Suppressor macrophage treated with lipopolysaccharide for 4 hours (primary cell): ENCODE measurements at places on chromosomes 4 and X.
A peak's percentile ranks its signal among the peaks of the same experiment; 100 is the strongest.

DNA sequence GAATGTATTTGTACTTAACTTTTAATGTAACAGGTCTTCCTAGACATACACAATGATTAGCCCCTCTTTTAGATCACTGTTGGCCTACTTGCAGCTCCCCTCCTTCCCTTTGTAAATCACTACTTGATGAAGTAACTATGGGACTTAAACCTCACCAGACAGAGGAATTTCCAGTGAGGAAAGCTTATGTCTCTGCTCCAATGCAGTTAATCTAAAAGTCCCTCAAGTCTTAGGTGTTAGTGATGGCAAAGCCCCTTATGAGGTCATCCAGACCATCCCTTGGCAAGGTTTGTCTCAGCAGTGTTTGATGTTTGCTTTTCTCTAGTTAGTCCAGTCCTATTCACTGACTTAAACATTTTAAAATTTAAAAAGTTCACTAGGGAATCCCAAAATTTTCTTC lies 877.3 kb upstream of the INTU start:
- no peak for DNase-seq

DNA sequence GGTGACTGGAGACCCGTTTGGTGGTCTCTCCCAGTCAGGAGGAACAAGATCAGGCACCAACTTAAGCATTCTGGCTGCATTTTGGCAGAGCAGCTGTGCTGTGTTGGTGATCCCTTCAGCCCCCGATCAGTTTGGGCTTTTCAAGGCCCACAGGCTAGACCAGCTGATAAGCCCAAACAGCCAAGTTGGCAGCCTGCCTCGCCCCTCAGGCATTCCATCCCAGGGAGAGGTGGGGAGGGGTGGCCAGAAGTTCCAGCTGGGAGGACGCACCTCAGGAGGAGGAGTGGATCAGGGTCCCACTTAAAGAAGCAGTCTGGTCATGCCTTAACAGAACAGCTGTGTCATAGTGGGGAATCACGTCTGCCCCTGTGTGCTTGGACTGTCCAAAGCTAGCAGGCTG lies 105.8 kb downstream of the CHIC1 start:
- no peak for DNase-seq

- DNase-seq: no peak
Observed at GRCh38 chrX:46994096-46994495, 81.9 kb downstream of the JADE3 start.

DNA sequence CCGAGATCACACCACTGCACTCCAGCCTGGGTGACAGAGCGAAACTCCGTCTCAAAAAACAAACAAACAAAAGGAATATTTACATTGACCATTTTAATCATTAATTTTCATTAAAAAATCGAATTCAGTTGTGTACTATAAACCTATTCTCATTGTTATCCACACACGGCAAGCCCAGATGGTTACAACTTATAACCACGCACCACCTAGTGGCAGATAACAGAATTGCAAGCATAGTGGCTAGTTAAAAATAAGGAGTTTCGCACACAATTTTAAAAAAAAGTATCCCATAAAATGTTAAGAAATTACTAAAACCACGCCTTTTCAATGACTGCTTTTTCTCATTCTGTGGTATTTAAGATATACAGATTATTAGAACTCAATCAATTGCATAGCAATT lies 25.4 kb downstream of the MBNL3 start:
- peak; percentile 65 for DNase-seq

GRCh38 chr4:171714791-171715454 lies 98.3 kb upstream of the GALNTL6 start:
- DNase-seq: no peak

DNA sequence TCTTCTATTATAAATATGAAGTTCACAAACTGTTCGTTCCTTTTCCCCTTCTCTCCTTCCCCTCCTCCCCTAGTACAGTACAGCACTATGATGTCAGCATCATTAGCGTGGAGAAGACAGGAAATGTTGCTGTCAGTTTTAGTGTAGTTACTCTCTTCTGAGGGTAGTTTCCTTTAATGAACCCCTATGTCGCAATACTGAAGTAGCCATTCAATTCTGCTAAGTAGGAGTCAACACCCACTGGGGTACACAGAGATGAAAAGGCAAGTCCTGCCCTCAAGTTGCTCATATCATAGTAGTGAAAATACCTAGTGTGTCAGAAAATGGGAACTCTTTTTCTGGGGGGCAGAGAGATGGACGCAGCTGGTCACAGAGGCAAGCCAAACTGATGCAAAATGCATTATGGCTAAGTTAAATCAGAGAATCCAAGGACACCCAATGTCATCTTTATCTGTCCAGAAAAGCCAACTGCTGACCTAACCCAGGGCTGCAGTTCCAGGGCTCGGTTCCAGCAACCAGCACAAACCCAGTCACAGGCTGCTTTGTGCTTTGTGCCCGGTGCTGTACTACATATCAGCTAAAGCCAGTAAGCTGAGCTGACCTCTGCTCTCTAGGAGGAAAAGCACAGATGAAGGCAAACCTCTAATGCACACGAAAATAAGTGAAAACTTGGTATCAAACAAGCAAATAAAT lies 31.5 kb downstream of the GRIA3 start:
- no peak for DNase-seq

GRCh38 chr4:61149278-61149677 lies 50.8 kb upstream of the ADGRL3 start:
- DNase-seq: peak; percentile 20

DNA sequence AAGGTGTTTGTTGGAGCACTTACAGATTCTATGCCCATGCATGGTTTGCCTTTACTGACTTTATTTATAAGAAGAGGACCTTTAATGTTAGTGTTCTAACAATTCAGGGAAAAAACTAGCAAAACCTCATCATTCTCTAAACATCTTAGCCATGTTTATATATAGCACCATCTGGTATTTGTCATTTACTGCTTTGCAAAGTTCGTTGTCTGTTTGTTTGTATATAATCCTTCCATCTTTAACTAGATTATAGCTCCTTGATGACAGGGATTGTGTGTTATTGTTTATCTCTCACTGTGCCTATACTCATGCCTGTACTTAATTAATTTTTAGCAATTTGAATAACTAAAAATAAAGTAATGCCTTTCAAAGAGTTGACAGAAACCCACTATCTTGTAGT lies 170.6 kb upstream of the PACRGL start:
- no peak for DNase-seq

- DNase-seq: no peak
Observed at GRCh38 chr4:147823130-147823529, 91.2 kb downstream of the ARHGAP10 start.

- DNase-seq: peak; percentile 63
Observed at GRCh38 chrX:13487731-13488505, 81.5 kb upstream of the EGFL6 start.

GRCh38 chr4:89509708-89510281 lies 202.2 kb upstream of the GPRIN3 start:
- peak; percentile 51 for DNase-seq

DNA sequence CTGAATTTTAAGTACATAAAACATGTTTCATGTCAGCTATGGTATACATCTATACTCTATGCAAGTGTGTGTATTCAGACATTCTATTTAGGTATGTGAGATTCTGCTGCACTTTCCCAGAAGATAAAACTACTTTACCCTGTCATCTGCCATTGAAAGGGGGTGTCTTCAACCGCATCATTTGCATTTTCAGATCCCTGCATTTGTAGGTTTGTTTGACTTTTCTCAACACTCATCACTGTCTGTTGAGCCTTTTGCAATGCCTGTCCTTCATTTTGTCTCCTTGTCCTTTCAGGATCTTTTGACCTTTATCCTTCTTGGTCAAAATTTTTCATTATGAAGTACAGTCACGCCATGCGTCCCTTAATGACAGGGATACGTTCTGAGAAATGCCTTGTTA lies 103.5 kb downstream of the TMA16 start:
- DNase-seq: no peak

GRCh38 chr4:35491093-35491492 lies 753.2 kb downstream of the ARAP2 start:
- DNase-seq: no peak

DNA sequence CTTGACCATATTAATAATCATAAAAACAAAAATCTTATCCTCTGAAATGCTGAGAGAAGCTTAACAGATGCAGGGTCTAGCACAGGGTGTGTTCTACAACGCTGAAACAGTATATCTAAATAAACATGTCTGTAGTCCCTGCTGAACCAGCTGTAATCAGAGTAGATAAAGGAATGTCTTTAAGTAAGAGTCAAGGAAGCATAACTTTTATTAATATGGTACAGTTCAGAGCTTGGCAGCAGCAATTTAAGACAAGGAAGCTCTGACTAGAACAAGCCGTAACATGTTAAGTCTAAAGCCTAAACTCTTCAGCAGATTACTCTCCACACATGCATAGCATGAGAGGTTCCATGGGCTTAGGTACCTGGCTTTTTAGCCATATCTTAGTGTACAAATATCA lies 36.1 kb downstream of the NFKB1 start:
- DNase-seq: no peak

GRCh38 chr4:56662782-56663468 lies 18.2 kb downstream of the HOPX start:
- DNase-seq: no peak

DNA sequence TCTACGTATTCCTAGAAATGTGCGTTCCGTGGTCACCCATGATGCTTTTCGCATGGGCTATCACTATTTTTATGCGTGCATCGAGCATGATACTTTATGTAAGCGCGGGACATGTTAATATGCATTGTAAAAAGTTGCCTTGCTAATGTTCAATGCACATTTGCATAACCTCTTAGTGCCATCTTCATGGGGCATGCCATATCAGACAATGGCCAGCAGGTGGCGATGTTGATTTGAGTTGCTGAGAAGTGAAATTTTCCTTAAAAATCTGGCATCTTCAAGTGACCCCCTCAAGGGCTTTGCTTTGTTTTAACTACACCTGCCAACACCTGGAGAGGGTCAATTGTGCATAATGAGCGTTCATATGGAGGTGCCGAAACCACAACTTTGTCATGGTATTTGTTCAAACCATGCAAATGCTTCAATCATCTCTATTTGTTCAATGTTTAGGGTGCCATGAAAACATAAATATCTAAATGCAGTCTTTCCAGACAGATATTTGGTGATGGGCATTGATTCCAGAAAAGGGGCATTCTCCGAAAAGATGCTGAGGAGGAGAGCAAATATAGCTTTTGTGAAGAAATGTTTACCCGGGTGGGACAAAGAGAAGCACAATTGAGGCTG lies 833.9 kb upstream of the PRKX start:
- peak; percentile 39 for DNase-seq

- no peak for DNase-seq
Observed at GRCh38 chr4:13733817-13734216, 106.3 kb upstream of the BOD1L1 start.

DNA sequence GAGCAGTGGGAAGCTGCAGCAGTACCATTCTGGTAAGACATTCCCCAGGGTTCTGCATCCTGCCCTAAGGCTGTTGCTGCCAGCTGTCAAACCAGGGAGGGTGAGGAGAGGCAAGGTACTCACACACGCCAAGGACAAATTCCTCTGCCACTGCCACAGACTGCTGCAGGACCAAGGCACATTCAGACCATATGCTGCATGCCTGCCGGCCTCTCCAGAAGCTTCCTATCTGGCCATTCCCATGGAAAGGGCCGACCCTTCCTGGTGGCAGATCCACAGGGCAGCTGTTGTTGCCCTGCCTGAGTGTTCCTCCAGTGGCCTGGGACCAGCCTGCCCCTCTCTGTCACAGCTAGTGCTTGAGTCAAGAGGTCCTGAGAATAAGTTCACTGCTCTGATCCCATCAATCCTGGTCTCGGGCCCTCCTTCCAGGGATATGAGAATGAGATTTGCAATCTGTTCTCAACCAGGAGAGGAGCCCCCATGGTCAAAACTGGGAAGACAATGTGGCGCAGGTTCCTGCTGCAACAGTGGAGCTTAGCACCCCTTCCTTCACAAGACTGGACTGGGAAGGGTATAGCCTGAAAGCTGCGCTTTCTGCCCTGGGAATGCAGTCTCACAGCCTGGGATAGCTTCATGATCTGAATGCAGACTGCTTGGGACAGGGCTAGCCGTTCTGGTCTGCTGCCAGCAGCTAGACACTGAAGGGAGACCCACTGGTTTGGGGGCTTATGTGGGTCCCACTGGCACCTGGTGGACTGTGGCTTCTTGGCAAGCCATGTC lies 342.5 kb upstream of the NDST3 start:
- DNase-seq: no peak

- DNase-seq: peak; percentile 83
Observed at GRCh38 chr4:2794486-2795299, 1.8 kb downstream of the SH3BP2 start.

- DNase-seq: no peak
Observed at GRCh38 chr4:35836596-35836995, 407.7 kb downstream of the ARAP2 start.

- DNase-seq: no peak
Observed at GRCh38 chr4:75790024-75790423, 65.6 kb downstream of the USO1 start.

GRCh38 chr4:71300964-71301363 lies 37.9 kb upstream of the SLC4A4 start:
- DNase-seq: no peak

DNA sequence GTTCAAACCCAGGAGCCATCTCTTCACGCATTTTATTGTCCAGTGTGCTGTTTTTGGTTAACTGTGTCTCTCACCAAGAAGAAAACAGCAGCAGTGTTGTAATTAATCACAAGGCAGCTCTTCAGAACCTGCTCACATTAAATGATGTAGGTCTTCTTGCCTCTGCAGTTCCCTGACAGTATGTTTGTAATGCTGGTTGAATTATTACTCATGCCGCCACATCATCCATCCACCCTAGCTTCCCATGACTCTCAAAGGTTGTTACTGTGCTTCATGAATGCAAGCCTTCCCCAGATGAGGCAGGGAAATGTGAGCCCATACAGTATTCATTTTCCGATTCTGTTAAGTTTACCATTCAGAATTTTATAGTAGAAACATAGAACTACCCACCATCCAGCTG lies 17.4 kb downstream of the TLR10 start:
- peak; percentile 71 for DNase-seq

DNA sequence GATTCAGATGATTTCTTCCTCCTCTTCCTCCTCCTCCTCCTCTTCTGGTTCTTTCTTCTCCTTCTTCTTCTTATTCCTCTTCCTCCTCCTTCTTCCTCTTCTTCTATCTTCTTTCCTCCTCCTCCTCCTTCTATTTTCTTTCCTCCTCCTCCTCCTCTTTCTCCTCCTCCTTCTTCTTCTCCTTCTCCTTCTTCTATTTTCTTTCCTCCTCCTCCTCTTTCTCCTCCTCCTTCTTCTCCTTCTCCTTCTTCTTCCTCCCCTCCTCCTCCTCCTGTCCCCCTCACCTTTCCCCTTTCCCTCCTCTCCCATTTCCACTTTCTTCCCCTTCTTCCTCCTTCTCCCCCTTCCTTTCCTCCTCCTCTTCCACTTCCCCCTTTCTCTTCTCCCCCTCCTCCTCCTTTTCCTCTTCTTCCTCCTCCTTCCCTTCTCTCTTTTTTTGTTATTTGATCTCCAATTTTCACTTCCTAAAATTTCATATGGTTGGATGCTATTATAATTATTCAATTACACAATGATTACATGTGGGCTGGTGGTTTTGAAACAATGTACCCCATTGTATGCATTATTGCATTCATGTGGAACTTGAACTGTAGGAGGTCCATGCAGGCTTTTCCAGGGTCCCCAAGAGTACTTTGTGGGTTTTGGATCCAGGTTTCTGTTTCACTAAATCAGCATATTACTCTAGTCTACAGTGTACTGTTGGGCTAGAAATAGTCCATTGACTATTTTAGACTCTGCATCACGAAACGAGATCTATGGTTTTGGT lies 68.1 kb downstream of the SORBS2 start:
- DNase-seq: peak; percentile 24
